Stimulated activated CD4-positive, alpha-beta T cell treated with anti-CD3 and anti-CD28 coated beads, Interleukin-4, amount 100 ng/mL, for 1 hour (primary cell): ENCODE measurements at places on chromosomes 4 and X.

DNA sequence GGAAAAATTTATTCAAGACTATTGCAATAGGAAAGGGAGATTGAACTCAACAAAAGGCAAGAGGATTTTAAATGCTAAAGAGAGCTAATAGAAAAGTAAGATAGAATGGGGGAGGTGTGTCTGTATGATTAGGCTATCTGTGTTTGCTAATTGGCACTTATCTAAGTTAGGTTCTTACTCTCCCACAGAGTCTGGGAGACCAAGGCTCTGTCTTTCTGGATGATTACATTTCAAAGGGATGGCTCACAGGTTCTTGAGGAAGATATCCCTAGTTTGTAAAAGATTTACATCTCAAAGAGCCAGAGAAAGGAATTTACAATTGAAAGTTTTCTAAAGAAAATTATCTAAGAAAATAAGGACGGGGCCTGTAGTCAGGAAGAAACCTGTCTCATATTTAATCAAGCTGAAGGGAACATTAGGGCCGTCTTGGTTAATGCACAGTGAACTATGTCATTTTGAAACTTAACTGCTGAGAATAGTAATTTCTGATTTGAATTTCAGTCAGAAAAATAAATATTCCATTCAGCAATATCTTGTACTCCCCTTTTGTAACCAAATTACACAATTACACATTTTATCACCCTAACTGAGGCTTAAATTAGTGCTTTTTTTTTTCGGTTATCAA lies 75.8 kb downstream of the MAGEB10 start:
- DNase-seq = no peak

DNA sequence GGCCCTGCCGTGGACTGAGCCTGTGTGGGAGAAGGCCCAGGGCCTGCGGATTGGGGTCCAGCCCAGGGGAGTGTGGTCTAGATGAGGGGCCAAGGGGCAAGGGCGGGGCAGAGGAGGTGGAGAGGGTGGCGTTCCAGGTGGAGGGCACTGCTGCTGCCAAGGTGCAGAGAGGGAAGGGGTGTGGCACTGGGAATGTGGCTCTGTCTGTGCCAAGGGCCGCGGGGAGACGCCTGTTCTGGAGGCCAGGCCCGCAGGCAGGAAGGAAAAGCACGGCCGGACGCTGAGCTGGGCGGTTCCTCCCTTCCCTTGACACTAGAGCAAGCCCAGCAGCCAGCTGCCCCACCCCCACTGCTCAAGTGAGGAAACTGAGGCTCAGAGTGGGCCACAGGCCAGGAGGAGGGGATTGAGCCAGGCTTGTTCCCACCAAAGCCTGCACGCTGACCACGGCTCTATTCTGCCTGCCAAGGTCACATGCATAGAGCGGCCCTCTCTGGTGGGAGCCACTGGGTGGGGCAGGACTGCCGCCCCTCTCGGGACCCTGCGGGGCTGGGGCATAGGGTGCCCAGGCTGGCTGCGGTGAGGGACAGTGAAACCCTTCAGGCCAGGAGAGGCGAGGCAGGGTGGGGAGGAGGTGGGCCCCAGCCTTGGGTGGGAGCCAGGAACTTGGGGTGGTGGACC lies 13.0 kb downstream of the SH3BP2 start:
- no peak for DNase-seq

- no peak for DNase-seq
These were observed 1209.7 kb upstream of the PABPC4L start for GRCh38 chr4:135411251-135411650.

DNA sequence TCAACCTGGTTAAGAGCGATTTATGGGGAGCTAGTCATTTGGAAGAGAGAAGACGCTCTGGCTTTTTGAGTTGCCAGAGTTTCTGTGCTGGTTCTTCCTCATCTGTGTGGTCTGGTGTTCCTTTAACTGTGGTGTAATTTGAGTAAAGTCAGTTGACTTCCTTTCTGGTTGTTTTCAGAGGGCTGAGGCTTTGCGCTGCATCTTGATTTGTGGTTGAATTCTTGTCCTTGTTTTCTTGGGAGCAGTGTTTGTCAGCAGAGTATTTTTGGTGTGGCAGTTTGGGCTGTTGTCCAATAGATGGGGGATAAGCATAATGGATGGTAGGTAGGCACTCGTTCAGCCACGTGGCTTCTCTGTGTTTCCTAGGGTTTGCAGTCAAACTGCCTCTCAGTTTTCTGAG lies 2143.2 kb upstream of the TENM3 start:
- no peak for DNase-seq

DNA sequence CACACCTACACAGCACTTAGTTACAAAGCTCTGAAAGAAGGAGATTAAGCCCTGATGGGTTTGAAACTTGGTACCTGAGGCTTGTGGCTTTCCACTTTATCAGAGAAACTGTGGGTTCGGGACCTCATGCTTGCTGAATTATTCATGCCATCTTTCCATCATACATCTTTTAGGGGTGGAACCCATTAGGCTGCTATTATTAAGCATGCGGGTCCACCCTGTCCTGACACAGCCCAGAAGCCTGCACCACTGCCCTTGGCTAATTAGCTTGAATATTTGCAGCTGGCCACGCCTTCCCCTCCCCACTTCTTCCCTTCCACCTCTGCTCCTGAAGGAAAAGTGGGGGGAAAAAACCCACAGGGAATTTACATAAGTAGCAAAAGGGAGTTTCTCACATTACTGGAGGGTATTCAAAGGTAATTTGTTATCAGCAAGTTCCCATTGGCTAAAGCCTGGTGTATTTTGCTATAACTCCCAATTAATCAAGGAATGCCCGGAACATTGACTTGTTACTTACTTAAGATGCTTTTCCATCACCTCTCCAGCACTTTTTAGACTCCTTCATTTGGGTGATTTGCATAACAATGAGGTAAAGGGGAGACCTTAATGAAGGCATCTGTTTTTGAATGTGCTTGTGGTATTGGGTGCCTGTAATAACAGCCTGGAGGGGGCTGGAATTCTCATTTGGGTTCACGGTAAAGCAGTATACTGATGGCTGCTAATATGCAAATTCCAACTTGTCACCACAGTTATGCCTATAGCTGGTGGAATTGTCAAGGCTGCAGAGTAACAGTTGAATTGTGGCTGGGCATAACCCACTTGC lies 231.7 kb upstream of the GATB start:
- DNase-seq = no peak

DNA sequence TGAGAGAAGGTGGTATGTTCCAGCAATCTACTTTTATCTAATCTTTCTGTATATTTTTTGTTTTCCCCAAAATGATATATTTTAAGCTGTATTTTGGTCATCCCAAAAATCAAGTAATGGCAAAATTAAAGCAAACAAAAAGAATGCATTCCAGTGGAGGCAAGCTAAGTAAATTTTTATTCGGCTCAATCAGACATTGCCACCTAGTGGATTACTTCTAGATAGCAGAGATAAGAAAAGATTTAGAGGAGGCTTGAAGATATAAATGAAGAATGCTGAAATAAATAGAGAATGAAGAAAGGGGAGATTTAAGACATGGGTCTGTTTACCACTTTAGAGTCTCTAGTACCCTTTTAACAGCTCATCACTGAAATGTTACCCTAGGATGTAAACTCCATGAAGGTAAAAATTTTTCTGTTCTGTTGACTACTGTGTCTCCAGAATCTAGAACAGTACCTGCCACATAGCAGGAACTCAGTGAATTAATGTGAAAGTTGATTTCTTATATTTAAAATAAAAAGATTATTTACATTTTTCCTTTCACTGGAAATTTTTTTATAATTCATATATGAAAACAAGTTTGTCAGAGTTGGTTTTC lies 110.9 kb upstream of the ANK2 start:
- no peak for DNase-seq

DNA sequence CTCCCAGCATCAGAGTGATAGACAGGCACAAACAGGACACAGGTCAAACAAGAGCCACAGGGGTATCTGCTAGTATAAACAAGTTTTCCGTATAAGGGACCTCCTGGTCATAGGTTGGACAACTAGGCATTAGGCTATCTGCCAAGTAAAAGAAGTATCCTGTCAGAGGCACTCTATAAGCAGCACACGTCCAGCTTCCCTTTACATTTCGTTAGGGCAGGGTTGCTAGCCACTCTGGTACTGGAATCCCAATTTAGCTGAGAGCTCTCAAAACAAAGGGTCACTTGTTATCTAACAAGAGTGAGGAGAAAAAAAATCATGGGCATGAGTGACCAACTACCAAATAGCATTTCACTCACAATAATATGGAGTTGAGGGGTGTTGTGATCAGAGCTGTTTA lies 780.7 kb upstream of the DIAPH2 start:
- no peak for DNase-seq

GRCh38 chrX:40383360-40383759 lies 197.4 kb upstream of the ATP6AP2 start:
- DNase-seq = no peak

GRCh38 chr4:156998500-156999174 lies 27.0 kb upstream of the PDGFC start:
- no peak for DNase-seq

DNA sequence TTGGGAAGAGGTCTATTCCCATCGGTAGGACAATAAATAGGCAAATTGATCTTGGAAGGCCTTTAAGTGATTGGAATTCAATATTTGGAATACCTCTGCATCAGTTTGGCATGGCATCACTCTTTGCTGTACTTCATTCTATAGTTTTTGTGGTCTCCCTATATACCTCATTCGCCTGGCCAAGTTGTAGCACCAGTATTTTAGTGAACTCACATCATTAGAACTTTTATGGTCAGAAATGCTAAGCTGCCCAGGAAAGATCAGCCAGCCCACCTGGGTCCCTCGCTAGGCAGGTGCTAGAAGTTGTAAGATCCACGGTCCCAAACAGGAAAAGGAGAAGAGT lies 40.3 kb downstream of the ZCCHC13 start:
- DNase-seq = no peak

DNA sequence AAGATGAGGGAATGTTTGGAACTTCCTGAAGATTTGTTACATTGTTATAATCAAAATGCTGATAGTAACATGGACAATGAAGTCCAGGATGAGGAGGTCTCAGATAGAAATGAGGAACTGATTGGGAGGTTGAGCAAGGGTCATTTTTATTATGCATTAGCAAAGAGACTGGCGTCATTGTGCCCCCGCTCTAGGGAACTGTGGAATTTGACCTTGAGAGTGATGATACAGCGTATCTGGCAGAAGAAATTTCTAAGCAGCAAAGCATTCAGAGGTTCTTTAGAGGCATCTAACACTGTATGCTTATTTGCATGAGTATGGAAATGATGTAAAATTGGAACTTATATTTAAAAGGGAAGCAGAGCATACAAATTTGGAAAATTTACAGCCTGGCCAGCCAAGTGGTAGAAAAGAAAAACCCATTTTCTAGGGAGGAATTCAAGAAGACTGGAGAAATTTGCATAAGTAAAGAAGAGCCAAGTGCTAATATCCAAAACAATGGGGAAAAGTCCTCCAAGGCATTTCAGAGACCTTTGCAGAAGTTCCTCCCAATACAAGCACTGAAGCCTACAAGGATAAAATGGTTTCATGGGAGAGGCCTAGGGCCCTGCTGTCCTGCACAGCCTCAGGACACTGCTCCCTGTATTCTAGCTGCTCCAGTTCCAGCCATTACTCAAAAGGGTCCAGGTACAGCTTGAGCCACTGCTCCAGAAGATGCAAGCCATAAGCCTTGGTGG lies 483.0 kb upstream of the NDST4 start:
- no peak for DNase-seq

GRCh38 chr4:81346719-81347118 lies 125.0 kb downstream of the RASGEF1B start:
- DNase-seq = no peak

DNA sequence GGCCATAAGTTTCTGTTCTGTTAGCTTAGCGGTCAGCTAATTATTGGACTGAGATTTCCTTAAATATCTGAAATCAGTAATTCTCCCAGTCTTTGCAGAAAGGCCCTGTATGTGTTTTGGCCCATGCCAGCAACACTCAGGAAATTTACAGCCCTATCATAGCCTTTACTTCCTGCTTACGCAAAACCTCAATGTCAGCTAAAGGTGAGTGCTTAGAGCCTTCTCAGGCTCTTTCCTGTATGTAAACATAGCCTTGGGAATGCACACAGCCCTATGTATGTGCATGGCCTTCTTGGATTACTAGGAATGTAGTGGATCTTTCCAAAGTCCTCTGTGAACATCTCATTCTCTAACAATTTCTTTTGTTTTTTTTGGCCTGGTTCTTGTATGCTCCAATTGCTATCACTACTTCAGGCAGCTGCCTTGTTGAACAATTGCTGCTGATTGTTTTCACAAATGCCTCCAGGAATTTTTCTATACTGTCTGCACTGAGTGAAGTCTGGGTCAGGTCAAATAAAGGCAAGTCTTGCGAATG lies 200.0 kb downstream of the PPP1R2C start:
- no peak for DNase-seq

DNA sequence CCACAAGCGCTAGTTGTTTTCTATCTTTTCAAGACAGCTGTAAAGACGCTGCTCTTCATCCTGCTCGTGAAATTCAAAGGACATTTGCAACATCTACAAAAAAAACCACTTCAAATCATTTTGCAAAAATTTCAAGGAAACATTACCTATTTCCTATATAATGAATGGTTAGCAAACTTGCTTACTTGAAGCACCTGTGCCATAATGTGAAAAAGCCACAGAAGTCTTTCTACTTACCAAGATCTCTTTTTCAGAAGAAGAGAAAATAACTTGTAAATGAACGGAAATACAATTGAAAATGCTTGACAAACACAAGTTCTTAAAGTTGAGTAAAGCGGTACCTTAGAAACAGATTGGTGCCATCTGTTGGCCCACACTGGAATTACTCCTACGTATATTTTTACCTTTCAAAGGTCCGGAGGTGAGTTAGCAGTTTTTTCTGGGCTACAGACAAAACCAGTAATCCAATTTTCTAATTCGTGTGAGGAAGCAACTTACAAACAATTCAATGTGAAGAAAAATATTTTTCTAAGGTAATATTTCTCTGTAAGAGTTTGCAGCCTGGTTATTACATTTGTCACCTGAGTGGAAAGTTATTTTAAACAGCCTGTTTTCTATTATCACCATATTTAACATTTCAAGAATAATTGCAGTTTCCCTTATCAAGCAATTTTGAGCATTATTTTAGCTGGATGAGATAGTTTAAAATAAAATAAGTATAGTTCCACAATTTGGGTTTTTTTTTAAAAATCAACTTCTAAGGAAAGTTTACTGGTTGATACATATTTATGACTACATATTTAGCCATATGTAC lies at the start of gene TLR6:
Gene TLR6 (minus strand): TSS at position 294 of the 814 bp plus-strand sequence. CDS start 27,344 bp downstream, outside the sequence.
- DNase-seq = peak; percentile 49

- DNase-seq = no peak
These were observed 13.3 kb upstream of the CDKL2 start for GRCh38 chr4:75643651-75644050.

- peak; percentile 6 for DNase-seq
These were observed 25.6 kb upstream of the MSMO1 start for GRCh38 chr4:165301833-165302232.
